ENCODE measurements at places on chromosomes 11 and 22.

DNA sequence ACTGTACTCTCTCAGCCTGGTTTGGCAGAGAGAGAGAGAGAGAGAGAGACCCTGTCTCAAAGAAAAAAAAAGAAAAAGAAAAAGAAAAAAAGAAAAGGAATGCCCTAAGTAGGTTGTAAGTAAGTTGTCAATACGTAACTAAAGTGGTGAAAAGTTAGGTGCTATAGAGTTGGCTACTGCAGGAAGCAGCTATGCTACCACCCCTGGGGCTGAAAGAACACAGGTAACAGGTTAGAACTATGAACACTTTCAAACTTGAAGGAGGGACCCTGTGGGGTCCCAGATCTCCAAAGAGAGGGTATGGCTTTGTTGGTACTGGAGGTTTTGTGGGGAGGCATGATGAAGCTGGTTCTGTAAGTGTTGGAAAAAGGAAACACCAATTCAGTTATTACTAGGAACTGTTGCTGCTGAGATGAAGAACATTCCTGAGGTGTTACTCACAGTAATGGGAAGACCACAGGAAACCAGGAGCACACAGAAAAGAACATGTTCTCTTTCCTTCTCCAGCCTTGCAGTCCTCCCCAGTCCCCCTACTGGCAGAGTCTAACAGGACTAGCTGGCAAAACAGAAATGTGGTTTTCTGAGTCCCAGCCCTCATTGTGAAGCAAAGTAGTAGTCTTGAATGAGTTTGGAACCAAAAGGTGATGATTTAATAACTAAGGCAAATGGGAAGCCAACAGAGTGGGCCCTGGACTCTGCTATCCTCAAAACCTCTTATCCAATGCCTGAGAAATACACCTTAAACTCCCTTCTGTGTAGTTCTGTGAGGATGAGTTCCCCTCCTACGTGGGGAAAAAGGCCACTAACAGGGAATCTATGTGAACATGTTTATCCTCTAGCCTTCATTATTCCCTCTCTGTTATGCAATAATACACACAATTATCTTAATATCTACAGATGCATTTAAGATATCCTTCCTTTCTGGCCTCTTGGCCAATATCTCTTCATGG, 427.0 kb upstream of the DDI1 start:
- no peak for DNase-seq

GRCh38 chr11:14635546-14635945, 8.1 kb upstream of the PDE3B start:
- no peak for DNase-seq

DNA sequence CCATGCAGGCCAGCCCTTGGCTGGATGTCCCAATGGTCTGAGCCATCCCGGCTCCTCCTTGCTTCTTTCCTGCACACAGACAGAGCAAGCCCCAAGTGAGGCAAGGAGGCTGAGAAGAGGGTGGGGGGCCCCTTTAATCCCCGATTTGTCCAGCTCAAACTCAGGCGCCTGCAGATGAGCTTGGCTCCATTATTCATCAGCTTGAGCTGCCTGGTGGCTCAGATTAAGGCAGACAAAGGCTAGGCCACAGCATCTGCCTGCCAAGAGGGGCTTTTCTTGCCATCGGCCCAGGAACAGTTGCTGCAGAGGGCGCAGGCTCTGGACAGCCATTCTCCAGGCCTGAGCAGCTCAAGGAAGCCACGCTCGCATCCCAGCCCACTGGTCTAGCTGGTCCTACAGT, 35.4 kb downstream of the LMO1 start:
- DNase-seq: no peak

DNA sequence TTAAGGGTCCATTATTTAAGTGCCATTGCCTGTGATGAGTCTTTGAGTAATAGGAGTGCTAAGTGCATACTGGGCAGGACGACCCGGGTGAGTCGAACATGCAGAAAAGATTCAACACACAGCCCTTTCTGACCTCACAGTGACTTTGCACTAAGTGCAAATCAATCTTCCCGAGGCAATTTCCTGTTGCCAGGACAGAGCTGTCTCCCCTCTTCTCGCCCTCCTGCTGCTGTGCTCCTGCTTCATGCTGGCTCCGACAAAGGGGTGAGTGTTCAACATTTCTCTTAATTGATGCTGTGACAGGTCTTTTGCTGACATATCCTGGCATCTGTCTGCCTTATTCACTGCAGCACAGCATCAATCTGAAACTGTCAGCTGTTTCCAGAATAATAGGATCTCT, 42.0 kb downstream of the MCHR1 start:
- no peak for DNase-seq

GRCh38 chr22:41181349-41182241, 23.5 kb upstream of the L3MBTL2 start:
- DNase-seq: no peak

DNA sequence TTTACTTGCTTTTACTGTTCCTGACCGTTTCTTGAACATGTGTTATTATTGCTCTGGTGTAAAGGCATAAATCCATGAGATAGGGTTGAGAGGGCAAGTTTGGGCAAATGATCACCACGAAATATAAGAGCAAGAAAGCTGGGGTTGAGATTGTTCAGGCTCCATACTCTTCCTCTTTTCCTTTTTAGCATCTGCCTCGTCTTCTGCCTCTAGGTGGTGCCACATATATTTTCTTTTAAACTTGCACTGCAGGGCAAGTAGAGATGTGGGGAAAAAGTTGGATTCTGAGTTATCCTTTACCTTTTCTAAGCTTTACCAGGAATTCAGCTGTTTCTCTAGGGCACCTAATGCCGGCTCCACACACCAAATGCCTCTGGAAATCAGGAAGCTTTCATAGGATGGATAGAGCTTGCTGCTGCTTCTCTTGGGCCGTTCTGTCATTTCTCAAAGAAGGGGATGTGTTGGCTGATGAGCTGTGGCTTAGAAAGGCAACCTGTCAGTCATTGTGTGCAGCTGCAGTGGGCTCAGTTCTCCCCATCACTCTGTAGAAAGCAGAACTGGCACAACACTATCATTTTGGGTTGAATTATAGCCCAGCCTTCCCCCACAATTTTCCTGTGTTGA, 98.2 kb downstream of the LDLRAD3 start:
- peak; percentile 13 for DNase-seq

DNA sequence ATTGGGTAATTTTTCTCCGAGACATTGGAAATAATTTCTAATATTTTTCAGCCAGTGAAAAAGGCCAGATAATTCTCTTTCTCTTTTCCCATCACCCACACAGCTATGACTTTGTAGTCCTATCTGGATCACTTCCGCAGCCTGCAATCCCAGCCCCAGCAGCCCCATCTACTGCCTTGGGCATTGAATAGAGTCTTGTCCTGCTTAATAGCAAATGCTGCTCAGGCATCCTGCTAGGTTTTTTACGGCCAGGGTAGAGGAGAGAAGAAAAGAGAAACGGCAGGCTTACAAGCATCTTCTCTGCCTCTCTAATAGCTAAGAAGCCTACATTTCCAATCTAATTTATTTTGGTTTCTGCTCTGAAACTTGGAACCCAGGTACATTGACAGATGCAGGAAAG, 154.3 kb upstream of the B3GAT1 start:
- no peak for DNase-seq

- no peak for DNase-seq
These were observed 14.9 kb downstream of the HEPHL1 start for GRCh38 chr11:94036096-94036495.

- no peak for DNase-seq
These were observed 933.5 kb downstream of the BRD1 start for GRCh38 chr22:48894064-48894671.

DNA sequence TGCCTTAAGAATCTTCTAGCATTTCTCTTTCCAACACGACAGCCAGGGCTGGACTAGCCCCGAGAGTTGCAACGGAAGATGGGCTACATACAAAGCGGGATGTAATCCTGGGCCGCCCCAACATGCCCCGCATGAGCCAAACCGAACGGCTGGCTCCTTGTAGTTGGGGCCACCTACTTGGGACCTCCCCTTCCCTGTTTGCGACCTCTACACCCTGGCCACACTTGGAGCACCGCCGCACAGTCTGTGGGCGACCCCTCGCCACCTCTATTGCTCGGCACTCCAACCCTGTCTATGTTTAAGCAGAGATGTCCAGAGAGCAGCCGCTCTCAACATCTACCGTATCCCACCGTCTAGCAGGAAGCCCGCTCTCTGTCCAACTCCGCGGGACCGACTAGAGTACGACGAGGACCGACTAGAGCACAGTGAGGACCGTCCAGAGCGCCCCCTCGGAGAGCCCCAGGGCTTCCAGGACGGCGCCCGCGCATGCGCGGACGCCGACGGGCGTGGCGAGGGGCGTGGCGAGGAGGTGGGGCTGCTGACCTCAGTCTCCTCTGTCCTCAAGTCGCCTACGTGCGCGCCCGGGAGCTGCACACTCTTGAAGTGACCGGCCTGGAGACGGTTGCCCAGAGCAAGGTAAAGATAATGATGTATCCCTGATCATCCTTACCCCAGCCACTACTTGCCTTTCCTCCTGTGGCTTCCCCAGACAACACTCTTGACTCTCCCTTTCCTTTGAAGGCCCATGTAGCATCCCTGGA, 32.3 kb downstream of the NEAT1 start:
- DNase-seq: peak; percentile 92

- DNase-seq: no peak
These were observed 11.1 kb downstream of the RSPH14 start for GRCh38 chr22:23130697-23131096.

- no peak for DNase-seq
These were observed 18.4 kb downstream of the TECTA start for GRCh38 chr11:121119440-121119839.

- no peak for DNase-seq
These were observed 51.3 kb downstream of the BCR start for GRCh38 chr22:23231471-23232093.

GRCh38 chr11:15228331-15228849, 113.7 kb downstream of the INSC start:
- no peak for DNase-seq

DNA sequence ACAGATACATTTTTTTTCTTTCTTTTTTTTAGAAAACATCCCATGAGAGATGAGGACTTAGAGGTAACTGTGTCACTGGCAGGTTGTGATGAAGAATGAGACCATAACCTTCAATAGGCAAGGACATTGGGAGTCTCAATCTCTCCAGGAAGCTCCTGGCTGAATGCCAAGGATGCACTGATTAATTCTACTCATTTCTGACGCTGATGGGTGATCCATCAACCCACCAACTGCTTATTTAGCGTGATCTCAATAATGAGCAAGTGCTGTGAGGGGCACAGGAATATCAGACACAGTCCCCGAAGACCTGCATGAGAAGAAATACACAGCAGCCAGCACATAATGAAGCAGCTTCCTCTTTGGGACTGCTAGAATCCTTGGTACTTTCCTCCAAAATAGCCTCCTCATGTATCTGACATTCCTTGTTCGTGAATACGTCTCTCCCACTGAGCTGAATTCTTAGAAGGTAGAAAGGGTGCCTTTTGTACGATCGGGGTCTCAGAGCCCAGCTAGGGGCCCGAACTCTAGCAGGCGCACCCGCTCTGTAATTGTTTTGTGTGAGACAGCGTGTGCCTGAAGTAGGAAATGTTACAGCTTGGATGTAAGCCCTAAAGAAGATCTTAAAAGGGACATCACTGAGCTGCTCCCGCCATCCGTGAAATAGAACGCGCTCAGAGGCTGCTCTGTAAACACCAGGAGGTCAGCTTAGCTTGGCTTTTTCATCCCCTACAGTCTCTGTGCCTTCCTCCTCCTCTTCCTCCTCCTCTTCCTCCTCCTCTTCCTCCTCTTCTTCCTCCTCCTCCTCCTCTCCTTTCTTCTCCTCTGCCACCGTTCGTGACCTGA, 7.2 kb downstream of the CLMP start:
- DNase-seq: no peak

DNA sequence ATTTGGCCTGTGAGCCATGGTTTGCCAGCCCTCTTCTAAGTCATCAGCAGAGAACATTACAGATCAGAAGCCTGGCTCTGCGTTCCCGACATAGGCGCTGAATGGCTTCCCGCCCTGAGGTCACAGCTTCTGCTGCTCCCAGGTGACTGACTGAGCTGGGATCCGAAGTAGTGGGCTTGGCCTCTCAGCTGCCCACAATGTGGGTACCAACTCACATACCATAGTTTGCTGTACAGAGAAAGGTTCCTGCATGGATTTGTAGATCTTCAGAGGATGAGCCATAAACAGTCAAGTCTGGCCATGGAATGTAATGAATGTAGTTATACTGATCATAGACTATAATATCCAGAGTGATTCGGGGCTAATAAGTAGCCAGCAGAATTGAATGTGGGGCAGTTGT, 42.6 kb downstream of the TEAD1 start:
- no peak for DNase-seq

GRCh38 chr11:8605971-8606563, 12.0 kb upstream of the STK33 start:
- DNase-seq: no peak

DNA sequence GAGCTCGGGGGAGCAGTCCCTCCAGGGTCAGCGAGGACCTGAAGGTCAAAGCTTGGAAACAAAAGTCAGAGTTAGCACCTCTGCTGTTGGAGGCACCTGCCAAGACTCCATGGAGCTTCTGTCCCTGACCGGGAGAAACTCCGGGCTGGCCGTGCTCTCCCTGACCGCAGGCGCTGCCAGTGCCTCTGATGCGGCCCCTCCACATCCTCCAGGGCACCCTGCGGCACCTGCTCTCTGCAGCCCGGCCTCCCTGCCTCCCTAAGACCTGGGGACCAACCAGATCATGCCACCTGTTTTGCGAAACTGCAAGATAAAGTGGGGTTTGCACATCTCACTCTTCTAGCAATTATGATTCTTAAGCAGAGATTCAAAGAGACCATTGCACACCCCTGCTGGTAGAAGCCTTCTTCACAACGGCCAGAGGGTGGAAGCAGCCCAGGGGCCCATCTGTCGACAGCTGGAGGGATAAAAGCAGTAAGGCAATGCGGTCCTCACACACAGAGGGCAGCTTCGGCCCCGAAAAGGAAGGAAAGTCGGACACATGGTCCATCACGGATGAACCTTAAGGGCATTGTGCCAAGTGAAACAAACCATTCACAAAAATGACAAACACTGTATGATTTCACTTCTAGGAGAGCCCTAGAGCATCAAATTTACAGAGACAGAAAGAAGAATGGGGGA, 477.1 kb downstream of the BRD1 start:
- no peak for DNase-seq

DNA sequence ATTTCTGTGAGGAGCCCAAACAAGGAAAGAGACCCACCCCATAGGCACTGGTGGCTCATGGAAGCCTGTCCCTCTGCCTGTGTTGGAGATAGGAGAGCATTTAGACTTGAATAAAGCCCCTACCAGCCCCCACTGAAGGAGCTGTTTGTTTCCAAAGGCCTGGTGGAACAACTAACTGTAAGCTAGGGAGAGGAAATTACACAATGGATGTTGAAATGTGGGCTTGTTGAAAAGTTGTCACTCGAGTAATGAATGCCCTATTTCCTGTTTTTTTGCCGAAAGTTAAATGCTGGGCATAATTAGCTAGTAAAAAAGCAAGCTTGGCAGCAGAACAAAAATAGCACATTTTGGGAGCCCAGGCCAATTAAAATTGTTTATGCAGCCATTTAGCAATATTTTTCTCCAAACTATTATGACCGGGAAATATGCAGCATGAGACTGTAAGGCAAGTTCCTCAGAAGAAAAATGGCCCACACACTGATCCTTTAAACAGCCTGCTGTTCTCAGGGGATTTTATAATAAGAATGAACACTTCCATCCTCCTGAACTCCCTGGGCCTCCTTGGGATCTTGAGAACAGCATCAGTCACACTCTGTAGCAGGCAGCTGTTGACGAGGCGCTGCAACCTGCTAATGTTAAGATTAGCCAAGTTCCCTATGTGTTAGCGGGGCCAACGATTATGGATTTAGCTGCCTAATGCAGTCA, 38.6 kb upstream of the LMO2 start:
- DNase-seq: no peak

- DNase-seq: no peak
These were observed 858.7 kb upstream of the RAG2 start for GRCh38 chr11:37456746-37457145.

- peak; percentile 55 for DNase-seq
These were observed 194.1 kb downstream of the IGLL1 start for GRCh38 chr22:23385678-23386631.

All from HAP-1 (cell line).